ENCODE measurements at places on chromosomes 7 and 10.

DNA sequence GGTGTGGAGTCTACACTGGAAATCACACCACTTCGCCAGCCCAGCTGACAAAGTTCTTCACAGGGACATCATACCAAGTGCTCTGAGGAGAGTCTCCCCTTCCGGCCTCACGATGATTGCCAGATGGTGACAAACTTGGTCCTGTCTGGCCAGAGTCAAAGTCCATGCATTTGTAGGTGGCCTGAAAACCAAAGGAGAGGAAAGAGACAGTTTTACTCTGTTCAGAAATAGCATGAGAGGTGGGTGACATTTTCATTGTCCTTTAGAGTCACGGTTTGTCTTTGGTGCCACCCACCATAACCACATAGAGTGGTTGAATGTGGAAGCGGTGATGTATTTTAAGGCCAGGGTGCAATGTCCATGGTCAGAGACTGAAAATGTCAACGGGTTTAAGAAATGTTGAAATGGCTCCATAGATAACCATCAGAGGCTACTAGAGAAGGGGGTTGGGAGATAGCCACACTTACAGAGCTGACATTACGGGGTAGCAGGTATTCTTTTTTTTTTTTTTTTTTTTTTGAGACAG lies 33.0 kb downstream of the BTBD16 start:
- DNase-seq = no peak

DNA sequence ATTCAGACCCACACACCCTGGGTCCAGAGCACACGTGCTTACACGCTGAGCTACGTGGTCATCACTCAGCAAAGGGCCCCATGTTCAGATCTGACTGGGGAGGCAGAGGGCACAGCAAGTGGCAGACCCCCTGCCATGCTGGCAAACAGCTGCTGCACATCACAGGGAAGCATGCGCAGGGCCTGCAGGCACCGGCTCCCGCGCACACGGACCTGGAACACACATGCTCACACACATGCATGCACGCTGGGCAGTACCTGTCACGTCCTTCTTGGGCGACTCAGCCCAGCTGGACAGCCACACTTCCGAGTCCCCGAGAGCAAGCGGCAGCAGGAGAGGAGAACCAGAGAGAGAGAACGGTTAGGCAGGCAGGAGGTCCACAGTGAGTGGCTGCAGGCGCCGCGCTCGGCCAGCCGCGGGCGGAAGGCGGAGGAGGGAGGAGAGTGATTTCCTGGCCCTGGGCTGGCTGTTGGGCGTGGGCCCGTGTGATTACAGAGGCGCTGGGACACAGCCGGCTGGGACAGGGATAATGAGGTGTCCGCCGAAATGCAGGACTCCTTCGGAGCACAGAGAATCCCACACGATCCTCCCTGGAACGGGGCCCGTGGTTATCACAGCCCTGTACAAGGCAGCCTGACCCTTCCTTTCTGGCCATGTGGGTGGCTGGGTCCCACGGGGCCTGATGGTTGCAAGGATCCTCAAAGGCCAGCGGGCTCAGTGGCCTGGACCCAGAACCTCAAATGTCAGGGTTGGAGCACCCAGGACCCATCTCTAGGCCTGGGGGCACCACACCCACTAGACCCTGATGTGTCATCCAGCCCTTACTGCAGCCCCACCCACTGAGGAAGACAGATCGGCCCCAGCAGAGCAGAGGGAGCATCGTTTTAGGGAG lies 175.1 kb downstream of the NEURL1 start:
- DNase-seq = peak; percentile 51

- DNase-seq = no peak
Measured at GRCh38 chr7:29281782-29282541, 87.4 kb downstream of the CHN2 start.

DNA sequence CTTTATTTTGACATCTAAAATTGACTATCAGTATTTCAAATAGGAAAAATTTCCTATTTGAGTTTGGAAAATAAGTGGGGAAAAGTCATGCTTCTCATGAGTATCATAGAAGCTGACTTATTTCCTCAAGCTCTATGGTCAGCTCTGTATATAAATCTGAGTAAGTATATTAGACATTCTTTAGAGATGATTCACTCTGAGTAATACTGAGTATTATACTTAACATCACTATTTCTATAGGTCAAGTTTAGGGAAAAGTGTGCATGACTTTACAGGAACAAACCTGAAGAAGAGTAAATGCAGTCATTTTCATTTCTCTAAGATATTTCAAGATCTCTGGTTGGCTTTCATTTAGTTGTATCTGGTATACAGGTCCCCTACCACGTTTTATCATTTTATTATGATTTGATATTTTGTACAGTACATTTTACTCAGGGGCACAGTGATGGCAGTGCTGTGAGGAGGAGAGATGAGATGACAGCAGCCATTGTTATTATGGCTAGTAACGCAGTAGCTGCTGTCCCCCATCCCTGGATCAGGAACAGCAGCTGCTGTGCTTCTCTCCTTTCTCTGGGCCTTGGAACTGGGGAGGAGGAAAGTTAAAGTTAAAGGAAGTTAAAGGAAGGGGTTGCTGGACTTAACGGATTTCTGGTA lies 15.2 kb downstream of the SND1 start:
- DNase-seq = no peak

GRCh38 chr10:88226071-88226659 lies 357.0 kb downstream of the RNLS start:
- DNase-seq = no peak

GRCh38 chr10:34177445-34177844 lies 637.7 kb downstream of the PARD3 start:
- no peak for DNase-seq

GRCh38 chr10:103396789-103397087 lies 312 bp downstream of the PDCD11 start:
- no peak for DNase-seq

GRCh38 chr10:86100581-86101061 lies 266.0 kb downstream of the GRID1 start:
- DNase-seq = no peak

GRCh38 chr10:62153191-62153590 lies 115.5 kb downstream of the RTKN2 start:
- DNase-seq = no peak

DNA sequence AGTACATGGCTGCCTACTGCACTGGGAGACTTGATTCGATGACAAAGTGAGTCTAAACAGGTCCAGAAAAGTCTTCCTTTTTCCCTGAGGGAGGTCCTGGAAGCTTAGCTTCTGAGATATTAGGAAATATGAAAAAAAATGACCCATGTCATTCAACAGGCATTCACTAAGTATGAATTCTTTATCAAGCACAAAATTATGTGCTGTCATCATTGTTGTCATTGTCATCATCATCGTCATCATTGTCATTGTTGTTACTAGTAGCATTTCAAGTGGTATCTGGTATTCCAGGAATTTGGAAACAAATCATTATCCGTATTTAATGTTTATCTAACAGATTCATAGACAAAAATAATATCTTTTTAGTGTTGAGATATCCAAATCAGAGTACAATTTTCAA lies 49.7 kb upstream of the HECTD2 start:
- no peak for DNase-seq

GRCh38 chr7:157788573-157788972 lies 451.8 kb downstream of the DNAJB6 start:
- no peak for DNase-seq

DNA sequence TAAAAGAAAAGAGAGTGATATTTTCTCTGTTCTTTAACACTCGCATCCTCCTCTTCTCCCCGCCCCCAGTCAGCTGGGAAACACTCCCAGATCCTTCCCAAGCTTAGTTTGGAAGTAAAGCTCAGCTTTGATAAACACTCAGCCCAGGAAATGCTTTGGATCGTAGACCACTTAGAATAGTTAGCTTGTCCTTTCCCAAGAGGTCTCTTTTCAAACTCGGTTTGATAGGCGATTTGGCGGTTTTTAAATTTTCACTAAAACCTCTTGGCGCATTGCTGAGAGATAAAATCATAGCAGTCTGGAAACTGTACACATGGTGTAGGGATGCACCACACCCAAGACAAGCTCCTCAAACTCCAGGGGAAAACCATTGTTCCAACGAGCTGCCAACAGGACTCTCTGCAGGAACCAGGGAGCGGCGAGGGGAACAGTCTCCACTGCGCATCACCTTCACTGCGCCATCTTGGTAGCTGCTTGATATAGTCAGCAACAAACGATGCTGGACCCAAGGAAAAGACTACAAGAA lies 22.3 kb downstream of the SMURF1 start:
- no peak for DNase-seq

DNA sequence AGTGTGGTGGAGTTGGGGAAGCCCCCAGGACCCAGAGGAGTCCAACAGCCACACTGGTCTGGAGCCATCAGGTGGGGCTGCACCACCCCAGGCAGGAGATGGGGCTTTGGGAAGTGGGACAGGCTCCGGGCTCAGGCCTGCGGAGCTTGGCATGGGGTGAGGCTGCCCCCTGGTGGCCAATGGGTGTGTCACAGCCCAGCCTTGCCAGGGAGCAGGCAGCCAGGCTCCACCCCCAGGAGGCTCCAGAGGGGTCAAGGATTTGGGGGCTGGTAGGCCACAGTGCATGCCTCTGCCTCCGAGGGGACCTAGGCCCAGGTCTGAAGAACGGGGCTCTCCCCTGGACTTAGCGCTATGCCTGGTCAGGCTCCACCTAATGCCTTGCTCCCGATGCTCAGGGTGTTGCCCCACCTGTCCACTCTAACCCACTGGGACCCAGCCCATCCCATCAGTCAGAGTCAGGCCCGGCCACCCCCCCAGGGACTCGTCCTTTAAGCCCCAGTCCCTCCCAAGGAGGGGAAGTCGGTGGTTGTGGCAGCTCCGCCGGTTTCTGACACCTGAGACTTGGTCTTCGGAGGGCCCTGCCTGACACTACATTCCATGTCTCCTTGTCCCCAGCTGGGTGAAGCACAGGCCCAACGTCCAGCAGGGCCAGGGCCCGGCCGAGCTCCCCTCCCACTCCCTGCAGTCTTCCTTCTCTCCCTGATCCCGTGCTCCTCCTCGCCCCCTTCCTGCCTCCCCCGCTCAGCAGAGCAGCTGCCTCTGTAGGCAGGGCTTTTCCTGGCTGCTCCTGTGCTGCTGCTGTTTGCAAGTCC lies 11.3 kb upstream of the SAMD8 start:
- peak; percentile 84 for DNase-seq

DNA sequence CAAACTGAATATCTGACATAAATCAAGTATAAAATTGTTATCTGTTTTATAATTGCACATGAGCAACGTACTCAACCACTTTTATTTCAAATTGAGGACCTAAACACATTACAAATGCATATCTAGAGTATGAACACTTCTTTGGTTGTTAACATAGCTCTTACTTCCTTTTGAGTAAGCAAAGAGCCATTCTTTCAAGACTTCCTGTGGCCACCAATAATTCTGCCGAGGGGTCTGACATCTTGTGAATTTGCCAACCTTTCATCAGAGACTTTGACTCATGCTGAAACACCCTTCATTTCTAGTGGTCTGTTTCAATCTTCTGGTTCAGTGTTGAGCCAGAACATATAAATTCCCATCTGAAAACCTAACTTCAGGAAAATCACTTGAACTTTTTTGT lies 59.4 kb downstream of the CDK14 start:
- no peak for DNase-seq

DNA sequence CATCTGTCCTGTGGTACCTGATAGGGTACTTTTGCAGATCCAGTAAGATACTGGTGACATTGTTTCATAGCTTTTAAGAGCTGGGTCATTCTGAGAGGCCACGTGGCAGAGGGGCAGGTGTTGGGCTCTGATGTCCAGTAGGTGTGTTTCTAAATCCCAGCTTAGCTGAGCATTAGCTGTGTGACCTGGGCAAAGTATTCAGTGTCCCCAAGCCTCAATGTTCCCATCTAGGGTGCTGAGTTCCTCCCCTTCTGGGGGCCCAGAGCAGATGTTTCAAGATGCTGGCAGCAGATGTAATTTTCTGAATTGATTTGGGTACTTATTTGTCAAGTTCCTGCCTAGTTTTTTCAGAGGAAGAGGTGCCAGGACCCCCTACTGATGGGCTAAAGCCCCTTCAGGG lies 52.9 kb downstream of the NEURL1 start:
- DNase-seq = no peak

GRCh38 chr7:2441430-2442058 lies 34.7 kb downstream of the GRIFIN start:
- no peak for DNase-seq

DNA sequence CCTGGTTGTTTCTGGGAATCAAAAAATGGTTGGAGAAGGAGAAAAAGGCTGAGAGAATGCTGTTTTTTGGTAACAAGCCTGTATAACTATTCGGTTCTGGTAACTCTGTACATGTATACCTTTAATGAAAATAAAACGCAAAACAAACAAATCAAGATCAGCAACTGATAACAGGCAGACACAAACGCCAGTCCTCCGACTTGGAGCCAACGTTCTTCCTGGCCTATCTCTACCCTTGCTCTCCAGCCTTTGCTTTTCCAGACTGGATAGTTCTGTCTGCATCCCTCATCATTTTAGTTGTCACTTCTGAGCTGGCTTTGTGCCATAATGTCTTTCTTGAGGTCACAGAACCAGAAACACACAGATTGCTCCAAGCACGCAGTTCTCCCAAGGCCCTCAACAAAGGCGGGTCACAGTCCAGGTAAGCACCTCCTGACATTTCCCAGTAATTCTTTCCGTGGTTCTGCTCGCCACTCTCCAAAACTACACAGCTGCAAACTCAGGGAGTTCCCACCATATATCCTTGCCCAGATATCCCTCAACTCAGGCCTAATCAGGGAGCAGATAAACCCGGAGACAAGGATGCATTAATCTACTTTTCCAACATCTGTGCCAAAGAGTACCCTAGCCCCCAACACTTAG lies 20.2 kb downstream of the HIP1 start:
- DNase-seq = no peak

- DNase-seq = no peak
Measured at GRCh38 chr10:86287966-86288579, 78.5 kb downstream of the GRID1 start.

DNA sequence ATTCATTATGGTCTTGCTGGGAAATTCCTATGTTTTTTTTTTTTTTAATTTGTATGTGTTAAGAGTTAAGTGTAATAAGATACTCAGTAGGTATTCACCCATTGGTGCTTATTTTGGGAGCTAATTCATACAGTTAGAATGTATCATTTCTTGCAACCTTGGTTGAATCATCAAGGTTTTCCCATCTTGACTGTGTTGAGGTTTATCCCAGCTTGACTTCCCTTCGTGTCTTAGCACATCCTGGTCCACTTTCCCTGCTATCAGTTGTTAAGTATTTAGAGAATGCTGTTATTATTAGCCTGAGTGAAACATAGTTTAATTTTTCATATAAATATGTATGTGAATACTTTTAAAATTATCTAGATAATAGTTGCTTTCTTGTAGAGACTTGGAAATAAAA lies 20.8 kb downstream of the RALA start:
- no peak for DNase-seq

GRCh38 chr7:114973147-114973546 lies 51.3 kb downstream of the MDFIC start:
- no peak for DNase-seq

Data from transverse colon (tissue), 4 donors.